Kidney (tissue), 22 donors: ENCODE measurements at places on chromosomes 12 and 14. TPM values are rescaled to one million over a fixed set of nuclear protein-coding genes. Genes with fewer than 3 reads are reported as not detected.

Gene SLC22A17
- total RNA-seq, result 35.3 TPM

Gene SRGAP1
- 13.5 TPM for total RNA-seq

Gene NOP9
- 25.7 TPM for total RNA-seq

Gene OR10P1
- not detected for total RNA-seq

Gene GPHN
- 35.4 TPM for total RNA-seq

Gene ANKRD33
- total RNA-seq, result not detected

Gene PTPN21
- total RNA-seq, result 23.2 TPM

Gene KIF26A
- 12.3 TPM for total RNA-seq

Gene TTC8
- total RNA-seq, result 17.2 TPM

Gene GARIN6
- not detected for total RNA-seq

Gene PPM1H
- total RNA-seq, result 25.0 TPM

Gene GPR68
- total RNA-seq, result 1.7 TPM

Gene SLC6A13
- total RNA-seq, result 22.8 TPM

Gene SMCO2
- total RNA-seq, result 0.38 TPM

Gene RNU4-1
- 3,016 TPM for total RNA-seq

Gene DPPA3
- total RNA-seq, result not detected

Gene APOF
- not detected for total RNA-seq

Gene TRPV4
- total RNA-seq, result 6.0 TPM

Gene ACSS3
- 21.2 TPM for total RNA-seq

Gene NABP2
- 31.0 TPM for total RNA-seq

Gene OXA1L
- total RNA-seq, result 80.8 TPM

Gene CD69
- 25.0 TPM for total RNA-seq

Gene MRPS35
- total RNA-seq, result 40.1 TPM

Gene SYNJ2BP
- 48.3 TPM for total RNA-seq

Gene BIN2
- total RNA-seq, result 15.6 TPM

Gene PGAM5
- total RNA-seq, result 33.5 TPM

Gene APEX1
- total RNA-seq, result 119 TPM

Gene HOXC10
- 50.7 TPM for total RNA-seq

Gene MMP14
- 108 TPM for total RNA-seq

Gene RPL10L
- total RNA-seq, result not detected

Gene KRT3
- total RNA-seq, result not detected

Gene NTN4
- total RNA-seq, result 83.2 TPM

Gene MEG3
- total RNA-seq, result 24.0 TPM
